Sigmoid colon (tissue), 7 donors: ENCODE measurements at places on chromosomes 11 and 22. TPM values are rescaled to one million over a fixed set of nuclear protein-coding genes. Genes with fewer than 3 reads are reported as not detected.
A peak's percentile ranks its signal among the peaks of the same experiment; 100 is the strongest.

GRCh38 chr11:61111786-61112517 lies 9.7 kb downstream of the CD5 start:
- DNase-seq: peak; percentile 58

DNA sequence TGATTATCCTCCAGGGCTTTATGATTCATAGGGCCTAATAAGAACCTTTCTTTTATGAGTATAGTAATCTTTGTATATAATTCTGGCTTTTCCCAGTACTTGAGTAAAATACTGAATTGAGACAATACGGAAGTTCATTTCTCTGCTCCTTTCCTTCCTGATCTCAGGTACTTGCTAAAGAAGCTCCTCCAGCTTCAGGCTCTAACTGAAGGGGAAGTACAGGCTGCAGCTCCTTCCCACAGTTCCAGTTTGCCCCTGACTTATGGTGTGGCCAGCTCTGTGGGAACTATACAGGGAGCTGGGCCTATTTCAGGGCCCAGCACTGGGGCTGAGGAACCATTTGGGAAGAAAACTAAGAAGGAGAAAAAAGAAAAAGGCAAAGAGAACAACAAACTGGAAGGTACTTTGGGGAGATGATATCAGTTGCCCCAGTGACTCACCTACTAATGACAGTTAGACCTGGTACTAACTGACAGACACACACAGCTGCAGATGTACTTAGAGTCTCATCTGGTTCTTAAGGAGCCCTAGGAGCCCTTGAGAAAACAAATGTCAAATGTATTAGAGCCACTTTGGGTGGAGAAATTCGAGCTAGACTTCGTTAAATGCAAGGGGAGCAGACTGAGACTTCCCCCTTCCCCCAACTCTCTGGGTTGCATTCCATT lies 3.0 kb downstream of the TBRG1 start:
- no peak for DNase-seq

DNA sequence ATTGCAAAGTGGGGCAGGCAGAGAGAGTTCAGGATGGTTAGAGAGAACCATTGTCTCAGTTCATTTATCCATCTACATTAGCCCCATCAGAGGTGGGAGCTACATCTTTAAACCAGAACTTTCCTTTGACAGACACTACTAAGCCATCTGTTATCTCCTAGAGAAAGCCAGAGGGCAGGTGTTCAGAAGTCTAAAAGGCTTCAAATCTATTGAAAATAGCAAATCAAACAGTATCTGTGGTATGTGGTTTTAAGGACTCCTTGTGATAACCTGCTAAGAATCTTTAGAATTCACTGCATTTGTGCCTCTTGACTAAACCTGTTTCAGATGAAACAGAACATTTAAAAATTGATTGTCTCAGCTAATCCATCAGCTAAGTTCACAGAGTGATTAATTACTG lies 43.9 kb upstream of the PARVG start:
- no peak for DNase-seq

GRCh38 chr22:50014053-50014501 lies 1.5 kb upstream of the IL17REL start:
- DNase-seq: peak; percentile 61

GRCh38 chr11:24240496-24241175 lies 256.2 kb upstream of the LUZP2 start:
- DNase-seq: no peak

DNA sequence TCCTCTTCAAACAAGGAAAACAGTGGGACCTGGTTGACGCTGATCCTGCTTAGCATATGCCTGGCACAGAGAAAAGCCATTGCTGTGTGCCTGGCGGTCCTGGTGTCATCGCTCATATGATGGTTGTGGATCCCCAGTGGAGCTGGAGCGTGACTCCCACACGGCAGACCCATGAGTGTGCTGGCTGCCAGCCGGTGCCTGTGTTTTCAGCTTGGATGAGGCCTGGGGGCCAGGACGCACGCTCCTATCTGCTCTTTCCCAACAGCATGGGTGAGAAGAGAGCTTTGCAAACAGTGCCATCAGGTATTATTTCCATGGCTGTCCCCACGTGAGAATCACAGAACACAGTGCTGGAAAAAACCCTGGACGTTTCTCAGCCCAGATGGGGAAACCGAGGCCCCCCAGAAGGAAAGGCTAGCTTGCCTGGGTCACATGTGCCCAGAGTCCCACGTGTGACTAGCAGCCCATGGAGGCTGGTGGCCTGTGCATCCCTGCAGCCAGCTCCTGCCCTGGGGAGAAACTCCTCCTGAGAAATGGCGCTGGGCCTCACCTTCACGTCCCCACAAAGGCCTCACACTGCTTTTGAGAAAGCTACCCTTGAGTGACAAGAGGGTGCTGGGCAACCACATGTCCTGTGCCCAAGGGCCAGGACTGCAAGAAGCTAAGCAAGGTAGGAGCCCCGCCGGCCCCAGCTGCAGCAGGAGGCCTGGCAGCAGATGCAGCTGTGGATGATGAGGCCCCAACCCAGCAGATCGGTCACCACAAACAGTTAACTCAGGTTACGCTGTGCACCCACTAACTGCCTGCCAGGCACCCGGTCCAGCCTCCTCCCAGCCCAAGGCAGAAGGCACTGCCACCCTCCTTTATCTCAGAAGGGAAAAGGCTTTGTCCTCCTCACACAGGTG lies 4.2 kb downstream of the CDKN1C start:
- DNase-seq: no peak

GRCh38 chr11:99098258-99098657 lies 77.5 kb downstream of the CNTN5 start:
- DNase-seq: no peak

DNA sequence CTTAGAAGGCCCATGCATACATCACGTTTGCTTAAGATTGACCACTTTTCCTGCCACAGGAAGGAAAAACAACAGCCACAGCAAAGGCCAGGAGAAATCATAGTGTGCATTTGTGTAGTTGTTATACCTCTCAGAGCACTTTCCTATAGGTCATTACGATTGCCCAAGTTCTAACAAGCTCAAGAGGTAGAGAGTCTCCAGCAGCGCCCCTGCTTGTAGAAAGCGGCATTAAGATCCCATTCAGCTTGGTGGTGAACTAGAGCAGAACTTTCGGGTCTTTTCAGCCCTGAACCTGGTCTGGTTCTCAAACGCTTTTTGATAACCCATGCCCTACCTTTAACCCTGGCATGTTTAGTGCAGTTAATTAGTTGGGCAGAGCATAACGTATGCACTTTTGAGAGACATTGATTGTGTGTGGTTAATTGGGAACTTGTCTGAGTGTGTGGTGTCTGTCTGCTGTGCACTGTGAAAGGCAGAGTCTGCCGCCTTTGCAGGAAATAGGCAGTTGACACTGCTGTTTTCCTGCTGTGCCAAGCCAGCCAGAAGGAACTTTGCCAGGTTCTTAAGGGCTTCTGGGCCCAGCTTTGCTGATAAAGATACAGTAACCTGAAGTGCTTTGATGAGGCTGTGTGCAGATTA lies 109.9 kb upstream of the CLMP start:
- no peak for DNase-seq

Gene MRGPRF
- total RNA-seq: 118 TPM

Gene MMP27
- not detected for total RNA-seq

Gene ACTN3
- total RNA-seq: not detected

Gene HEPHL1
- not detected for total RNA-seq

Gene KDM4D
- total RNA-seq: 0.36 TPM

Gene RIMBP3B
- not detected for total RNA-seq

Gene ELMOD1
- 0.49 TPM for total RNA-seq

Gene C22orf31
- total RNA-seq: not detected
